ENCODE measurements at places on chromosomes 3 and 15.

DNA sequence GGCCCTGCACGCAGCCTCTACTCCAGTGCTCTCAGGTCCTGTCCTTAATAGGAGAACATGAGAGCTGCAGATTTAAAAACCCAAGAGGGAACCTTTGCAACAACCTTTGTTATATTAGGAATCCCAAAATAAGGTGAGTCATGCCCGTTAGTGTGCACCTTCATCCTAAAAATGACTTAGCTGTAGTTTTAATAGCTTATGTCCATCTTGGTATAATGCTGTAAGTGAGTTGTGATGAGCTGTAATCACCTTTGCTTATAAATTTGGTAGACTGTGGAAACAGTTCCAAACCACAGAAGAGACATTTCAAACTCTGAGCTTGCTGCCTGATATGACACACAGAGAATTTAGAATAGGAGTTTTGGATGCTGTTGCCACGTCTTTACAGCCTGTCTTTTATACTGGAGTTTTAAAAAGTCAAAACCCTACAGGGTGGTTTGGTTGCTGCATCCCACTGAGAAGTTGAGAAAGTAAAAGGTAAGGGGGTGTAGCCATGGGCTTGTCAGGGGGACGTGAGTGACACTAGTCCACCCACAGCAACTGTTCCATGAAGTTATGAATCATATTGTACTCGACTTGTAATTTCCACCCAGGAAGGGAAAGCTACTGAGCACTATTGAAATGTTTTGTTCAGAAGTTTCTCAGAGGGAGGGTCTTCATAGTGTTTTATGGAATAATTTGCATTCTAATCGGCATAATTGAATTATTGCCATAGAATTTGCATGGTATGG, 27.4 kb upstream of the CD47 start:
- DNase-seq = no peak

- no peak for DNase-seq
Observed at GRCh38 chr3:177589911-177590381, 392.7 kb upstream of the TBL1XR1 start.

GRCh38 chr3:22617372-22617771, 585.8 kb upstream of the UBE2E2 start:
- no peak for DNase-seq

DNA sequence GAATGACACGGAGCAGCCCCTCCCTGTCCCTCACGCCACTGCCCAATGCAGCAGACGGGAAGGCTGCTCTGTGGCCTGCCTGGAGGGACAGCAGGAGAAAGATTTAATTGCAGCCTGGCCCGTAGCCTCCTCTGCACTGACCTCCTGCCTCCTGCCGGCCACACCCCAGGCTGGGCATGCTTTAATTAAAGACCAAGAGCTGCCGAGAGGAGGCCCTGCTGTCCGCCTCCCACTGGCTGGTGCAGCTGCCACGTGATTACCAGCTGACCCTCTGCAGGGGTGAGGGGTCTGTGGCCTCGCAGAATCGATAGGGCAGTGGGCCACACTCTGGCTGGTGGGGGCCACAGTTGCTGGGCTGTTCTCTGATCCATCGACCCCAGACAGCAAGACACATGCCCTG, 100.2 kb upstream of the PRR23E start:
- no peak for DNase-seq

DNA sequence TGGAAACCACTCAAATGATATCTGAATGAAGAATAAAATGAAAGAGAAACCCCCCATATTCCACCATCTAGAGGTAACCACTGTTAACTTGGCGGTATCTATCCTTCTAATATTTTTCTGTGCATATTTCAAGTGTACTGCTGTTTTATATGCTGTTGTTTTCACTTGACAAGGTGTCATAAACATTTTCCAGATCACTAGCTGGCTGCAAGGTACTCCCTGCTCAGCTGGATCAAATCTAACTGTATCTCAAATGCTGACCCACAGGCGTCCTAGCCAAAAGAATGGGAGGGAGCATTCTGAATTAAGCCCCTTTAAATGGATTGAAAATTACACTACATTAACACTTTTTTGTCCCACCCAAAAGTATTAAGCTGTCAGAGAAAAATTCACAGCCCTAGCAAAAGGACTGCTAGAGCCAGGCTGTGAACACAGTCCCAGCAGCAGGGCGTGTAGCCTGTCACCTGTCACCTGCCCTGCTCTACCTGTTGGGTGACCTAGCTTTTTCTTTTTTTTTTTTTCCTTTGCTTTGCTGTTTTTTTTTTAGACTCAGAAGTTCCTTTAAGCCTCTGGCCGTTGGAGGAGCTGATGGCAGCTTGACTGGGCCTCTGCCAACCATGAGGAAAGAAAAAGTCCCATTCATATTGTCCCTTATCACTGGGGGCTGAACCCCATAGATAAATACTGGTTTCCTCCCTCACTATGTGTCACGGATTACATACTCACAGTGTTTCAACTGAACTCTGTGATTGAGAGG, 93.7 kb upstream of the TSC22D2 start:
- DNase-seq = no peak

GRCh38 chr3:67995206-67995605, 340.8 kb upstream of the SUCLG2 start:
- no peak for DNase-seq

DNA sequence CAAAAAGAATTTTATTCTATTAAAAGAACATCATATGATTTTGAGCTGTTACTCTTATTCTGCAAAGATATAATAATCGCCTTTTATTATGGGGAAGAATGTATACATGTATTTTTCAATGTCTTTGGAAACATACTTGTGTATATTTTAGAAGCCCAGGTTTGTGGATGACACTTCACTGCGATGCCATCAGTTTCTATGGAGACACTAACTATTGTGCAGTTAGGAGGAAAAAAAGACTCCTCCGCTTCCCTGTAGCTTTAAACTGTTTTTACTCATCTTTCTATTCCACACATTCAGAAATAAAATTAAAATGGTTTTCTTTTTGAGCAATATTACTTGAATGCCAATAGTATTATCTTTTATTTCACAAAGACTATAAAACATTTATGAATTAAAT, 305.0 kb downstream of the NLGN1 start:
- no peak for DNase-seq

GRCh38 chr15:66252685-66253417, 699 bp downstream of the MEGF11 start:
- DNase-seq = no peak

- no peak for DNase-seq
Observed at GRCh38 chr3:134772591-134772990, 22.5 kb upstream of the EPHB1 start.

DNA sequence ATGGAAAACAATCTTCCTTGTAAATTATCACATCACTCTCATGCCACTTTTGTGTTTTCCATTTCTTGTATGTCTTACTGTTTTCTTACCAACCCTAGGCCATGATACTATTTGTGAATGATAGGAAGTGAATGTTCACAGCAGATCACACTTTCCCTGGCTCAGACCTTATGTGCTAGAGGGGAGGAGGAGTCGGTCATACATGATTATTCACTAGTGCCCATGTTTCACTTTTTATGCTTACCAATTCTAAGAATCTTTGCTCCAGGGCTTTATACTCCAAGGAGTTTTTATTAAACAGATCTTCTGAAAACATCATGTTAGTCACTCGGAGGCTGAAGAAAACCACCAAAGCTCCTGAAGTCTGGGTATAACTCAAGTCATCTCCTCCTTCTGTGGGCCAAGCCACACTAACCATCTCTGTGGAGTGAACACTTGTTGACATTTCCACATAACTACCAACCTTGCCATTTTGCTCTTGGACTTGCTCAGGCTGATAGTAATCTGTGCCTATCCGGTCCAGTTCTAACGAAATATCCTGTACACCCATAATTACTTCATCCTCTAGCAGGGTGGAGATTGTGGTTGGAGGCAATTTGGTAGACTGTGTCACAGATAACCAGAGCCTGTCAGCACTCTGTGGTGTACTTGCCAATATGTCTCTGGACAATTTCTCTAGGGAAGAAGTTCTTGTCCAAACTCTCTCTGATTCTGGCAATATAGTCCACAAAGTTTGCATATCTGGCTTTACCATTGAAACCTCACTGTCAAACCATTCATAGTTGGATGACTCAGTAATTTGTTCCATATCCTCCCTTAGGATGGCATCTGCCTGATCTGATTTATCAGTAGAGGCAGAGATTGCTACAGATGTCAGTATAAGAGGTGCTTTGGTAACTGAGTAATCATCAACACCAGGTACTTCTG, 76.8 kb downstream of the IMPG2 start:
- DNase-seq = no peak

GRCh38 chr15:76184650-76185035, 124.9 kb downstream of the TMEM266 start:
- DNase-seq = no peak

DNA sequence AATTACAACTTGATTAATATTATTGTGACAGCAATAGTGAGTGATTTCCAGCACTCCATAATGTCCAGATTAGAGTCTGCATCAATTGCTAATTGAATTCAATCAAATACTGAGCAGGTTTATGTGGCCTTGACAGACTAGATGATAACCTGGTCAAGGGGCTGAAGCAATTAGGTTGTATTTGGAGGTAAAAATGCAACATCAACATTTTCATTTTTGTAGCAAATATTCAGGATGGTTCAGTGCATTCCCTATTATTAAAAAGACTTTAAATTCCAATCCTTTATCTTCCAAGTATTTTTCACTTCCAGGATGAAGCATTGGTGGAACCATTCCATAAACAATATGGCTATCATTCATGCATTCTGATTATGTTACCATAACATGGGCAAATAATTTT, 120.4 kb downstream of the PLOD2 start:
- no peak for DNase-seq

DNA sequence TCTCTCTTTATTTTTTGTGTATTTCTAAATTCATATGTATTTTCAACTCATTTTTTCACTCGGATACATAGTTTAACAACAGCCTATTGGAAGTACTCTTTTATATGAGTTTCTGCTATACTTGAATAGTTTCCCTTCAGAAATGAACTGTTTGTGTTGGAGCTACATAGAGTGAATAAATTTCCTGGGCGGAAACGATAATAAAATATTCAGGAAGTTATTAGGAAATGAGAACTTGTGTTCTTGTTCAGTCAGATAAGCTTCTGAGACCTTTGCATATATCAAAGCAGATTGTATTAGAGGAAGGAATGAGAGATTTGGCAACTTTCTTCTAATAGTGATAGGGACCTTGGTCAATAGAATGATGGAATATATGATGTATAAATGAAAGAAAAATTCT, 27.3 kb downstream of the NEO1 start:
- no peak for DNase-seq

DNA sequence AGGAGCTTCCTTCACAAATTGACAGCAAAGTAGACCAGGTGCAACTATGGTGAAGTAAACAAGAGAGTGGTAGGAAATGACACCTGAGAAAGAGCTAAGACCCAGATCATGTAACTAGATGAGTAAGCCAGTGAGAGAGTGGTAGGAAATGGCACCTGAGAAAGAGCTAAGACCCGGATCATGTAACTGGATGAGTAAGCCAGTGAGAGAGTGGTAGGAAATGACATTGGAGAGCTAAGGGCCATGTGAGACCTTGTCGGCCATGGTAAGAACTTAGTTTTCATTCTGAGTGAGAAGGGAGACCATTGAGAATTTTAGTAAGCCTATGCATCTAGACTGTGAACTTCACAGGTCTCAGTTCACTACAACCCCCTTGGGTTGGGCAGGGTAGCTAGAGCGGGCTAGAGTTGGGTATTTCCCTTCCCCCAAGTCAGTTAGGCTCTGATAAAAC, 5.4 kb upstream of the SENP7 start:
- no peak for DNase-seq

- DNase-seq = no peak
Observed at GRCh38 chr3:139611528-139611927, 66.2 kb downstream of the NMNAT3 start.

GRCh38 chr3:127119693-127120464, 73.1 kb upstream of the PRR23E start:
- DNase-seq = no peak

GRCh38 chr3:196169836-196170240, 41.4 kb downstream of the ZDHHC19 start:
- no peak for DNase-seq
